ENCODE measurements at places on chromosomes 4 and X. TPM values are rescaled to one million over a fixed set of nuclear protein-coding genes. Genes with fewer than 3 reads are reported as not detected.

GRCh38 chr4:87103691-87104187 lies 116.7 kb downstream of the KLHL8 start:
- DNase-seq: no peak

DNA sequence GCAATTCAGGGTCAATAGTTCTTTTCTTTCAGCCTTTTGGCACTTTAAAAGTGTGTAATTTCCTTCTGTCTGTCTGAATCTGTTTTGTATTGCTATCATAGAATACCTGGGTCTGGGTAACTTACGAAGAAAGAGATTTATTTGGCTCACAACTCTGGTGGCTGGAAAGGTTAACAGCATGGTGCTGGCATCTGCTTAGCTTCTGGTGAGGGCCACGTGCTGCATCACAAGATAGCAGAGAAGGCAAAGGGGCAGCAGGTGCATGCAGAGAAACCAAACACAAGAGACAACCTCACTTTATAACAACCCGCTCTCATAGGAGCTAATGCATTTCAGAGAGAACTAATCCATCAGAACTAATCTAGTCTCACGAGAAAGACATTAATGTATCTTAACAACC lies 18.8 kb downstream of the RGN start:
- DNase-seq: no peak

GRCh38 chr4:13289391-13289790 lies 194.7 kb downstream of the RAB28 start:
- no peak for DNase-seq

DNA sequence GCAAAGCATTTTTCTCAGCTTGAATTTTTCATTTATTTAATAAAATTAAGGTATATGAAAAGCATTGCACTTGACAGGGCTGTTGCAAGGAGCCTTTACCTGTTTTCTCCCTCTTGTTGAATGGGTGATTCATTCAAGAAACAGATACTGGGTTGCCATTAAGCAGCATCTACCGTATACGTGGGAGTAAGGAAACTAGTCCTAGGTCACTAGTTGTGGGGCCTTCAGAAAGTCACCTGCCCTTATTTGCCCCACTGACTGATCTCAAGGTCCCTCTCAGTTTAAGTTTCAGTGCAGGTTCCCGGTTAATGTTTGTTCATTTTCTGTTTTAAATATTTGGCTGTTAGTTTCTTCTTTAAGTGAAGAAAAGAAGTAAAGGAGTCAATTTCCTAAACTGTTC lies 34.0 kb downstream of the LHFPL1 start:
- DNase-seq: no peak

- DNase-seq: no peak
Observed at GRCh38 chr4:117844594-117844993, 189.7 kb upstream of the NDST3 start.

DNA sequence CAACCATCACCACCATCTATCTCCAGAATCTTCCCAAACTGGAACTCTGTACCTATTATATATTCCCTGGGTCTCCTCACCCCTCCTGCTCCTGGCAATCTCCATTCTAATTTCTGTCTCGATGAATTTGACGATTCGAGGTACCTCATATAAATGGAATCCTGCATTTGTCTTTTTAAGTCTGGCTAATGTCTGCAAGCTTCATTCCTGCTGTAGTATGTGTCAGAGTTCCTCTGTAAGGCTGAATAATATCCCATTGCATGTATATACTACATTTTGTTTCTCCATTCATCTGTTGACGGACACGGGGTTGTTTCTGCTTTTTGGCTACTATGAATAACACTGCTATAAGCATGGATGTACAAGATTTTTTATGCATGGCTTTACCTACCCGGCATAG lies 19.5 kb downstream of the PRKG2 start:
- DNase-seq: no peak

DNA sequence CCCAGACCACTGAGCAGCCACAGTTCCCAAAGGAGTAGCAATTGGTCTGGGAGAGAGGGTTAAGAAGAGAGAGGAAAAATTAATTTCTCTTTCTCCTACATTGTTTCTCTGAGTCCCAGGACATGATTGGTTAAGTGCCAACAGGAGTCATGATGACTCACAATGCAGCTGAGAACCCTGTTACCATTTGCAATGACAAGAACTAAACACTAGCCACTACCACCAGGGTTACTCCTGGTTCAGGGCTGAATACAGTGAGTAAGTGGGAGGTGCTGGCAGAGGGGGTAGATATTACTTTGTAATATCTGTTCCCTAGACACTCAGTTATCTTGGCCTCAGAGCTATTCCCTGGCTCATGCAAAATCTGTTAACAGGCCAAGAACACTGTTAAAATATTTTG lies 18.0 kb downstream of the ETDC start:
- no peak for DNase-seq

GRCh38 chr4:147539959-147540358 lies 59.1 kb downstream of the EDNRA start:
- DNase-seq: no peak

GRCh38 chrX:69179380-69179911 lies 14.2 kb upstream of the PJA1 start:
- DNase-seq: peak; percentile 53

DNA sequence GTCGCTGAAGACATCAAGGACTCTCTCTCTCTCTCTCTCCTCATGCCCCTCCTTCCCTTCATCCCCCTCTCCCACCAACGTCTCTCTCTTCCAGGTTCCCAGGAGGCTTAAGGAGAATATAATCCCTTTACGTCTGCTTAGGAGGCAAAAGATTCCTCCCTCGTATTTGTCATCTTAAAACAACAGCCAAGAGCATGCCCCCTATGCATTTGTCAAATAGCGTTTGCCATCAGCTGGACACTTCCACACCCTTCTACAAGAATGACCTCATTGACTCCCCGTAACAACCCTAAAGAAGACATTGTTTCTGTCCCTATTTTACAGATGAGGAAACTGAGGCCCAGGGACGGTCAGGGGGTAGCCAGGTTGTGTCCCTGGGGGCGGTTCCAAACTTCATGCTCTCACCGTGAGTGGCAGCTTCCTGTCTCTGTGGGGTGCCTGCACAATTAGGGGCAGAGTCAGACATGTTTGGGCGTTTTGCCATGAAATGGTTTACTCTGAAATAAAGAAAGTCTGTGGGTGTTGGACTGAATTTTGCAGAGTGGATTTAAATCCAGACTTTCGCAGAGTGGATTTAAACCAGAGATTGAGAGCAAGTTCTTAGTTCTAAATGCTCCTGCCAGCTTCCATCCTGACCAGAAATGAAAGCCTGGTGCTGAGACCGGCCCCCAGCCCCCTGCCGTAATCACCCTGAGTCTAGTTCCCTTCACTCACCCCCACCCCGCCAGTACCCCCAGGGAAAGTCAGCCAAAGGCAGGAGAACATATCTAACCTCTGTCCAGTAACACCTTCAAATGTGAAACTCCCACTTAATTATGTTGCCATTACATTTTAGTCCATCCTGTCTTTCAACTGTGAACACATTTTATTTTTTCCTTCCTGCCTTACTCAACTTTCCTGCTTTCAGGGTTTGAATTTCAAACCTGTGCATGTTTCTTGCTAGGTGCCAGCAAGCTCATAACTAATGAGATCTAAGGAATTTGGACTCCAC lies 44.3 kb upstream of the TBL1X start:
- DNase-seq: no peak

DNA sequence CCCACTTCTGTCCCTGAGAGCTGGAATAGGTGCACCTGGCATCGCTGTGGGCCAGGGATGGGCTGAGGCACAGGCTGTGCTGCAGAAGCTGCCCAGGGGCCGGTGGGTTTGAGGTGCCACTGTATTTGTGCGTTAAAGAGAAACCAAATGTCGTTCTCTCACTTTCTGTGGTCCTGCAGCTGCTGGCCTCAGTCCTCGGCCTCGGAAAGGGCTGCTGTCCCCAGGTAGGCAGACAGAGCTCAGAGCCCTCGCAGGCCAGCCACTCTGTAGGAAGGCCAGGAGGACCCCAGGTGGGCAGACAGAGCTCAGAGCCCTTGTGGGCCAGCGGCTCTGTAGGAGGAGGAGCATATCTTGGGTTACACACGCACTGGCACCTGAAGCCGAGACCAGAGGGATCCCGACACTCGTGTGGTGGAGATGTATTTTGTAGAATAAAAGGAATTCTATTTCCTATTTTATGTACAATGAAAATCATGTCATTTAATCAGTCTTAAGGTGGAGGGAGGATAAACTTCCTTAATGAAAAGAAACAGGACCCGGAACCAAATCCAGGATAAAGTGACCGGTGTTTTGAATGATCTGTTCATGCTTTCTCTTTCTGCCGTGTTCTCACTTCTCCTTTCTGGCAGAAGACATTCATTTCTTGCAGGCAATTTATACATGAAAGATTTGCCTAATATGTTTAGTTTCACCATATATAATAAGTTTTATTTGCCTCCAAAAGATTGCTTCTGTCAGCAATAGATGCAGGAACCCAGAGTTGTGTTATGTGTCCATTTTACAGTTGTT lies 54.4 kb upstream of the HGFAC start:
- no peak for DNase-seq

- no peak for DNase-seq
Observed at GRCh38 chrX:67893931-67894330, 350.1 kb downstream of the AR start.

- DNase-seq: peak; percentile 36
Observed at GRCh38 chr4:109406337-109406931, 27.2 kb upstream of the SEC24B start.

DNA sequence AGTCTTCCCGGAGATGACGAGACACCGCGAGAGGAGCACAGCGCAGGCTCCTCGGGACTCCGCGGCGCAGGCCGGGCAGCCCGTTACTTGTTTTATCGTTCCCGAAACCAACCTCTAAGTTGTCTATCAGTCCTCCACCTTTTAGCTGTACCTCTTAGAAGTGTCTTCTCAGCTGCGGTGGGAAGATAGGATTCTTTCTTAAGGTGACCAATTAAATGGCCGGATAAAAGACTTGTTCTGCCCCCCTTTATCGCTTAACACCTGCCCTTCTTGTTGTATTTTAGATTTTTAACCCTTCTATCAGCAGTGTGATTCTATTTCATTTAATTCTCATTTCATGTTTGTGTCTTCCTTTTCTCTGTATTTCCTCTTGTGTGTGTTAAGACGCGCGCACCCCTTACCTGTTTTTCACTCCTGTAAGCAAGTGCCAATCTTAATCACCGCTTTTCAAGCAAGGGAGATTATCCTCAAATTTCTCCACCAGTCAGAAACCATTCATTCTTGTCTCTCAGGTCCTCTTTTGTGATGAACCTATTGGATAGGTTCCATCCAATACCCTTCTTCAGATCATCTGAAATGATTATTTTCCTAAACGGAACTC lies at the start of gene SLC9B2:
Gene SLC9B2, minus strand, starts transcription at position 15 of the 601 bp plus-strand sequence. CDS start 9,211 bp downstream, outside the sequence.
- peak; percentile 56 for DNase-seq

- no peak for DNase-seq
Observed at GRCh38 chr4:177562859-177563258, 120.6 kb upstream of the AGA start.

- no peak for DNase-seq
Observed at GRCh38 chr4:147616849-147617172, 386 bp upstream of the TMEM184C start.

GRCh38 chrX:16528620-16529019 lies 121.3 kb upstream of the S100G start:
- DNase-seq: no peak

DNA sequence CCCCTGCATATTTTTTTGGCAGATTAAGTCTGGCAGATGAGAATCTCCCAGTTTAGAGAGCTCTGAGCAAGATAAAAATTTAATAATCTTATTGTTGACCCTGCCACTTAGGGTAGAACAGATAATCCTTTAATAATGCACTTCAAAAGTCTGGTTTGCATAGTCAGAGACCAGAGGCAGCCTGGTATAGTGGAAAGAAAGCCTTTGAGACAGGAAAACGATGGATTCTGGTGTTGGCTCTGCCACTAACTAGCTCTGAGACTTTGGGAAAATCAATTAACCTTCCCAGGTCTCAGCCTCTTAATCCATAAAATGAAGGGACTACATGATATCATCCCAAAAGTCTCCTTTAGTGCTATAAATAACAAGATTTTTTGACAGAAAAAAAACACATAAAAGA lies 824.5 kb downstream of the STIM2 start:
- no peak for DNase-seq

DNA sequence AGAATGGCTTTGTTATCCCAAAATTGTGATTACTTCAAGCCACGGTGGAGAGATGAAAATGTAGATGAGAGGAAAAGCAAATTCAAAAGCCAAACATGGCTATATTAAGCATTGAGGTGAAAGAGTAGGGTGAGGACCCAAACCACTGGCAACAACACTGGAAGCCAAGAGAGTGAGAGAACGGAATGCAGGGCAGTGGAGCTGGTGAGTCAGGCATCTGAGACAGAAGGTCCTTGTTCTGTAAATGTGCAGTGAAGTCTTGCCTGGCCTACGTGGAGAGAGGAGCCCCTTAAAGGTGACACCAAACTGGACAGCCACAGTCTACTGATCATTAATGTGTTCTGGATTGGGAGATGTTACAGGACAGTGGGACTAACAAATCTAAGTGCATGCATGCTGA lies 22.8 kb upstream of the SEC24B start:
- DNase-seq: no peak

- DNase-seq: no peak
Observed at GRCh38 chr4:166538491-166539005, 665.5 kb downstream of the TLL1 start.

DNA sequence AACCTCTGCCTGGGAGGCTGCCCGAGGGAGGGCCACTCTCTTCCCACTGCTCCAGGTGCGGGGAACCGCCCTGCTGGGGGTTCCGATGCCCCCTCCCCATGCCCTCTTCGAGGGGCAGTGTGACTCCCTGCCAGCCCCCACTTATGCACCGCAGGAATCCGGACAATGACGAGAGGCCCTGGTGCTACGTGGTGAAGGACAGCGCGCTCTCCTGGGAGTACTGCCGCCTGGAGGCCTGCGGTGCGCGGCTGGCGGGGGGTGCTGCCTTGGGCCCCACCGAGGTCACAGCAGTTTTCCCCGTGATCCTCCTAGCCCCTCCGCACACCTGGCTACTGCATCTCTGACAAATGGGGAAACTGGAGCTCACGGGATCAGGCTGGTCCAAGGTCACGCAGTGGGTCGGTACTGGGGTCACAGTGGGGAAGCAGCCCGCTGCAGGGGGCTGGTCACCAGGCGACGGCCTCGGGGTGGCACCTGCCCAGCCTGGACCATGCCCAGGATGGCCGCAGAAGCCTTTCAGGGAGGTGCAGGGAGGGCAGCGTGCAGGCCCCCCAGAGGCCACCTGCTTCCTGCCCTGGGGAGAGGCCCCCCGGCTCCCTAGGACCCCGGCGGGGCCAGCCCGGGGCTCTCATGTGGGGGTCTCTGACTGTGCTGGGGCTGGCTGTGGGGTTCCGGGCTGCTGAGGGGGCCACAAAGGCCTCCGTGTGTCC lies 3.5 kb downstream of the HGFAC start:
- no peak for DNase-seq

DNA sequence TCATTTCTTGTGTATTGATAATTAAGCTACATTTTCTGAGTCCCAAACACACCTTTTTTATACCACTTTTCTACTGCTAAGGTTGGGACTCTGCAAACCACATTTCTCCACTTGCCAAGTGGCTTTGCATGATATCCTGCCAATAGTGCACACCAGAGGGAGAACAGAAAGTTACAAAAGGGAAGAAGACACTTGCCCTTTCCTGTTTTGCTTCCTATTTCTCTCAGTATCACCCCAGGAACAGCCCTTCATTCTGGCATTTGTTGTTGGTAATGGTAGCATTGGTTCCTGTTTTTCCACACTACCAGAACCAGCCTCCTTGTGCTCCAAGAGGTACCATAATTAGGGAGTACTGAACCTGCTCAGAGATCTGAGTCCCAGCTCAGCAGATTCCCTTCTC lies 87.1 kb downstream of the HDX start:
- DNase-seq: no peak

The NAT8L gene
- 4.3 TPM for polyA plus RNA-seq

The MFAP3L gene
- polyA plus RNA-seq: 1.8 TPM

The KLB gene
- polyA plus RNA-seq: 0.24 TPM

The RTL9 gene
- 0.57 TPM for polyA plus RNA-seq

The BANK1 gene
- 1.8 TPM for polyA plus RNA-seq

The SMIM10L2A gene
- polyA plus RNA-seq: 7.4 TPM

The TLR1 gene
- 6.6 TPM for polyA plus RNA-seq
